ENCODE measurements at places on chromosomes 16 and 17.

- DNase-seq = no peak
Measured at GRCh38 chr16:57373117-57373947, 1.0 kb downstream of the CX3CL1 start.

DNA sequence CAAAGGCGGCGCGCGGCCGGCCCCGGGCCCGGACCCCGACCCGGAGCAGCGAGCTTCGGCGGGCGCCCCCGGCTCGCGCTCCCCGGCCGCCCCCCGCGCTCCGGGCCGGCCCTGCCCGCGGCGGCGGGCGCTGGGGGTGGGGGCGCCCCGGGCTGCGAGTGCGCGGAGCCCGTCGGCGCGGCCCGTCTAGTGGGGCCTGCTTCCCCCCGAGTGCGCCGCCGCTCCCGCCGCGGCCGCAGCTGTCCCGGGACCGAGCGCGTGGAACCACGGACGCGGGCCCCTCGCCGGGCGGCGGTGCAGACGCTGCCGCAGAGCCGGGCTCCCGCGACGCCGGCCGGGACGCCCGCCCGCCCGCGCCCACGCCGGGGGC, 308 bp downstream of the ADCY9 start:
- DNase-seq = no peak

GRCh38 chr16:85136702-85137322, 24.5 kb upstream of the CIBAR2 start:
- DNase-seq = no peak

GRCh38 chr16:86040496-86040895, 141.5 kb downstream of the IRF8 start:
- DNase-seq = no peak

DNA sequence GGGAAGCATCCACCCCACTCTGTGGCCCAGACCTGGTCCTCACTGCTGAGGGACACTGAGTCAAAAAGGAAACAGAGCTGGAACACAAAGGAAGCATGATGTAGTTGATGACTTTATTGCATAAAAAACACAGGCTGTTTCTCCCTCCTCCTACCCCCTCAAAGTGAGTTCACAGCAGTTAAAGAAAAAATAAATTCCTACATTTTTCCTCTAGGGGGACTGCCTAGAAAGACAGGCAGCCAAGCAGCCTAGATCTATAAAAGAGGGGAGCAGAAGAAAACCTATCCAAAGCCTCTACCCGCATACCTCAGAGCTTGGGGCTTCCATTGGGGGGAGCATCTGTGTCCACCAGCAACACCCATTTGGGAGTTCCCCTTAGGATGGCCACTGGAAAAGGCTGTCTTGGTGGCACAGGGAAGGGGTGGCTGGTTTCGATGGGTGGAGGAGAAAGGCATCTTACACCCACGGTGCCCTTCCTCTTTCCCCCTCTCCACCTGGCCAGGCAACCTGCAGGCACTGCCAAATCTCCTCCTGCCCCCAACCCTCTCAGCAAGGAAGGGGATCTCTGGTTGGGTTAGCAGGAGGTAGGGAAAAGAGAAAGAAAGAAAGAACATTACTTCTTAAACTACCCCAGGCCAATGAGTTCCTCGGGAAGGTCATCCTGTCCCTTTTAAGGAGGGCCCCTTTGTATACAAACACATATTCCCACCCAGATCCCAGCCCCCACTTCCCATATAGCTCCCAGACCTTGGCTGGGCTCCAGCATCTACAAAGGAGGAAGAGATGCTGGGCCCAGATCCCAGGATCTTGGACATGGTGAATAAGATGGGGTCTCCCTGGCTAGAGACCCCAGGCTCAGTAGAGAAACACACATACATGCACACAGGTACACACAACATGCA, 4.0 kb upstream of the SCRN2 start:
- DNase-seq = no peak

DNA sequence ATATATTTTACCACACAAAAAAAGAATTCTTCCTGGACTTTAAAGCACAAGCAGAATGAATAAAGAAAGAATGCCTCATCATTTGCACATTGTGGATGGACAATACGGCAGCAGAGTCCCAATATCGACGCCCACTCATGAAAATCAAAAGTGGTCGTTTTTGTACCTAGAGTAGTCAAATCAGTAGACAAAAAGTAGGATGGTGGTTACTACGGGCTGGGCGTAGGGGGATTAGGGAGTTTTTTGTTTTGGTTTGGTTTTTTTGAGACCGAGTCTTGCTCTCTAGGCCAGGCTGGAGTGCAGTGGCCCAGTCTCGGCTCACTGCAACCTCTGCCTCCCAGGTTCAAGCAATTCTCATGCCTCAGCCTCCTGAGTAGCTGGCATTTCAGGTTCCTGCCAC, 8.6 kb upstream of the CENPV start:
- DNase-seq = no peak

GRCh38 chr16:75351183-75351582, 82.1 kb downstream of the CFDP1 start:
- DNase-seq = peak; percentile 65

GRCh38 chr17:5422505-5422904, 2.5 kb downstream of the RPAIN start:
- no peak for DNase-seq

- DNase-seq = no peak
Measured at GRCh38 chr17:77372444-77373298, 231.9 kb downstream of the SEC14L1 start.

GRCh38 chr16:62751218-62751617, 715.0 kb upstream of the CDH8 start:
- DNase-seq = no peak

DNA sequence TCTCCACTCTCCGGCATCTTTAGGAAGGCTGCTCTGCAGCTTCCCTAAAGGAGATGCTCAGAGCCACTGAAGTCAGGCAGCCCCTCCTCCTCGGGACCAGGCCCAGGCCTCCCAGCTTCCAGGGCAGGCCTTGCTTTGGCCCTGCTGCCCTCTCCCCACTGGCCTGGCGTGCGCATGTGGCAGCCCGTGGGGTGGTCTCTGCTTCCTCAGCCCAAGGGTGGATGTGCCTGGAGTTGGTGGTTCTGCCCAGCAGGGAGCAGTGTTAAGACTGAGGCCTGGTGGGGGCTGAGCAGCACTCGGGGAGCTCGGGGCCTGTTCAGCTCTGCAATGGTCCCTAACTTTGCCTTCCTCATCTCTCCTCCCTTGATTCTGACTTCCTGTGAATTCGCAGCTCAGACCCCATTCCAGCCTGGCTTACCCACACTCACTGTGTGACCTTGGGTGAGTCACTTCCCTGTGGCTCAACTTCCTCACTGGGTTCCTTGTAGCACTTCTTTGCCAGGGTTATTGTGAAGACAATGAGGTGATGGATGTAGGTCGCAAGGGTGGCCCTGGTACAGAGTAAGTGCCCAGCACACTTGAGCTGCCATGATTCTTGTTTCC, 63.2 kb downstream of the NKD1 start:
- DNase-seq = no peak

GRCh38 chr16:77434530-77435271, at the start of gene ADAMTS18:
Gene ADAMTS18, minus strand, starts transcription at chr16:77435034. Its CDS starts 339 bp downstream, at chr16:77434695.
- no peak for DNase-seq

GRCh38 chr17:57440522-57441269, 184.4 kb downstream of the MSI2 start:
- peak; percentile 93 for DNase-seq

DNA sequence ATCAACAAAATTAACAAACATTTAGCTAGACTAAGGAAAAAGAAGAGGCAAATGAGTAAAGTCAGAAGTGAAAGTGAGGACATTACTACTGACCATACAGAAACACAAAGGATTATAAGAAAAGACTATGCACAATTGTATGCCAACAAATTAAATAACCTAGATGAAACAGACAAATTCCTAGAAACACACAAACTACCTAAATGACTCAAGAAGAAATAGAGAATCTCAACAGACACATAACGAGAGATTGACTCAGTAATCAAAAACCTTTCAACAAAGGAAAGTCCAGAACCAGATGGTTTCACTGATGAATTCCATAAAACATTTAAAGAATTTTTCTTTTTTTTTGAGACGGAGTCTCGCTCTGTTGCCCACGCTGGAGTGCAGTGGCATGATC, 35.7 kb upstream of the MYLK3 start:
- no peak for DNase-seq

DNA sequence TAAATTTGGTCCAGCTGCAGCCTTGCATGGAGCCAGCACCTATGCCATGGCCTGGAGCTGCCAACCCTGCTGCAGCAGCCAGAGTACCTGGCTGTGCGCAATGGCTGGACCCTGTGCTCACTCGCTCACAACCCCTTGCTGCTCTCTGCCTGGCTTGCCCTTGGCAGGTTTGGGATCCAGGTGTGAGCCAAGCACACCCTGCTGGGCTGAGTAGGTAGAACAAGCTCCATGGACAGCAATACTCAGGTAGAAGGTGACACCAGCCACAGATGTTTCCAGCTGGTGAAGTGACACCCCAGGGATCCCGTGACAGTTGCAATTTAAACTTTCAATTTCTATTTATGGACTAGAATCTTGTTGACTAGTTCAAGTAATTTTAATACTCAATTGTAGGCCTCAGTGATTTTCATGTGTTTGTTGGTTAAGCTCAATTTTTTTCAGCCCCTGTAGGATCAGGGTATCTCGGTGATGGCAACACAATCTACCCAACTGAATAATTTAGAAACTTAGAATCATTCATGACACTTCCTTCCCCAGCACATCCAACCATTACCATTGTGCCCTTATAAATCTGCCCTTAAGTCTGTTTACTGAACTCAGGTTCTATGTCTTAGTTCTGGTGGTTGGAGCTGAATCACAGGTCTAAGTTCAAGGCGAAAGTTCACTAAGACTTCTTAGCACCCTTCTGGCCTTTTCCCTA, 480.0 kb downstream of the PMP22 start:
- no peak for DNase-seq

DNA sequence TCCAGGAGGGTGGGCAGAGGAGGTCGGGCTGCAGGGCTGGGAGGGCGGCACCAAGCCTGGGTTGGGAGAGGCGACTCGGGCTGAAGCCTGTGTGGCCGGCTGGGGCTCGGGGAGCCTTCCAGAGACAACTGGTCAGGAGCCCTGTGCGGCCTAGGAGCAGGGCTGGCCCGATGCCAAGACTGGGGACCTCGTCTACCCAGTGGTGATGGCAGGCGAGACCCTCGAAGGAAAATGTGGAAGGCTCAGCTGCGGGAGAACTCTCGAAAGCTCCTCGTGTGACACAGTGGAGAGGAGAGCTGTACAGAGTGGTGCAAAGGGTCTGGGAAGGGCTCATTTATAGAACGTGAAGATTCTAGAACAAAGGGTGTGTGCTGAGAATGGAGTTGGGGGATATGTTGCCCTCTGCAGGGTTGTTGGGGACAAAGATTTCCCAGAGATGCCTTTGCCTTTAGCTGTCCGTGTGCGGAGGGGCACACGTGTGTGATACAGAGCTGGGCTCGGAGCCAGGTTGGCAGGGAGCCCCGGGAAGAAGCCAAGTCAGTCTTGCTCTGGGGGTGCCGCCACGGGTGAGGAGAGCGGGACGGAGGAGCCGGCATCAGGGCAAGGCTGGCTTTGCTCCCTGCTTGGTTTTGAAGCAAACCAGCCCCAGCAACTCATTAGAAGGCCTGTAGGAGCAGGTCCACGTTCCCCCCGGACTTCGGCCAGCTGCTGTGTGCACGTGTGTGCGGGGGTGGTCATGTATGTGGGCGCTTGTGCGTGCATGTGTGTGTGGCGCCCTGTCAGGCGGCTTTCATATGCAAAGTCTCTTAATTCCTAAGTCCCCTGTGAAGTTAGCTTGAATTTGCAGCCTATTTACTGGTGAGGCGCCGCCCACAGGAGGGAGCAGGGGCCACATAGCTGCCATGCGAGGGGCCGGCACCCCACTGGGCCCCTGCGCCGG, 132.4 kb upstream of the CHMP6 start:
- peak; percentile 55 for DNase-seq

- no peak for DNase-seq
Measured at GRCh38 chr16:68512183-68512582, 26.9 kb upstream of the ZFP90 start.

- no peak for DNase-seq
Measured at GRCh38 chr16:86662195-86662594, 83.8 kb downstream of the FOXL1 start.

Measured in non-pigmented ciliary epithelial cell (primary cell).